ENCODE measurements at places on chromosomes 1 and 21.

DNA sequence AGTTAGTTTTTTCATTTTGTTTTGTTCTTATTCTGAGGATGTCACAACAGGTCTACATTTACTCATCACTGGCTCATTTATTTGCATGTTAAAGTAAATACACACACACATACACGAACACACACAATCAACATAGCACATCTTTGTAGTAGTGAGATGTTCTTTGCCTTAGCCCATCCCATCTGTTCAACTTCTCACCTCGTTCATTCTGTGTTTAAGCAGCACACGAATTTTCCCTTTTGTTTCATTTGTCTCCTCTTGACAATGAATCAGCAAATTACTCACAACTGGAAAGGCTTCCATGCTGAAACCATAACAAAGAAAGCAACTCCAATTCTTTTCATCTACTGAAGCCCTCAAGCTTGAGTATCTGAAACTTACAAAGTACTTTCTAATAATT is 133.3 kb upstream of the CHRM3 start:
- no peak for DNase-seq

DNA sequence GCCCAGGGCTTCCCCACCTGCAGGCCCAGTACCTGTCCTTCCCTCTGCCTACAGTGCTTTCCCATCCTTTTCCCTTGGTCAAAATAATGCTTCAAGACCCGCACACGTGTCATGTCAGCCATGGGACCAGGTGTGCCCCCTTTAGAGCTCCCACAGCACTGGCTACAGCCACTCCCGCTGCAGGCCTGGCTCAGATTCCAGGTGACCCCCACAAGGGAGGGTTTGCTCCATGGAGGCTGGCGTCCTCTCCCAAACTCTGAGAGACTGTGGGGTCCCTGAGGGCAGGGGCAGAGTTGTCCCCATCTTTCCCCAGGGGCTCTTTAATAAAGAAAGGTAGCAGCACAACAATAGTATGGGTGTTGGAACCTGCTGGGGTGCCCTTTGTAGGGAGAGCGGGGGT is 66.4 kb upstream of the RUNX3 start:
- no peak for DNase-seq

DNA sequence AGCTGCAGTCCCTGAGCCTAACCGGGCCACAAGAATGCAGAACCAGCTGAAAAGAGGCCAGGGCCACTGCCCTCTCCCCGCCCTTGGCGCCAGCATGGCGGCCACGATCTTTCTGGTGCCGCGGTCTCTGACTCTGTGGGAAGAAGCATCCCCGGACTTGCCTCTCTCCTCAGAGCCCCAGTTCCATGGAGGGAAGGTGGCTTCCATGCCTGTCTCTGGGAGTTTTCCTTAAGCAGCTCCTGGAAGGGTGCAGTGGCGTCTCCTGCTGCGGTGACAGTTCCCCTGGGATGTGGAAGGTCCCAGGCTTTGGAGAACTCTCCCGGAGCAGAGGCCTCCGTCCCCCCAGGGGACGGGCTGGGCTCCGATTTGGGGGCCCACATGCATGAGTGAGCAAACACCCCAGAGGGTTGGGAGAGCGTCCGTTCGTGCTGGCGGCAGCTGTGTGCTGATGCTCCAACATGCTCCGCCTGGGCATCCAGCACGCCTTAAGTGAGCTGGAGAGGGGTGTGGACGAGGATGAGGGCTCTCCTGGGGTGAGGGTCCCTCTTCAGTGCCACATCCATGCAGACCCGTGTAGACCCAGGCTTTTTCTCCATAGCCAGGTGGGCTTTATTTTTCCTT is 109.8 kb upstream of the COL6A1 start:
- DNase-seq, result no peak

GRCh38 chr1:150115121-150115520 is 34.6 kb upstream of the PLEKHO1 start:
- no peak for DNase-seq

DNA sequence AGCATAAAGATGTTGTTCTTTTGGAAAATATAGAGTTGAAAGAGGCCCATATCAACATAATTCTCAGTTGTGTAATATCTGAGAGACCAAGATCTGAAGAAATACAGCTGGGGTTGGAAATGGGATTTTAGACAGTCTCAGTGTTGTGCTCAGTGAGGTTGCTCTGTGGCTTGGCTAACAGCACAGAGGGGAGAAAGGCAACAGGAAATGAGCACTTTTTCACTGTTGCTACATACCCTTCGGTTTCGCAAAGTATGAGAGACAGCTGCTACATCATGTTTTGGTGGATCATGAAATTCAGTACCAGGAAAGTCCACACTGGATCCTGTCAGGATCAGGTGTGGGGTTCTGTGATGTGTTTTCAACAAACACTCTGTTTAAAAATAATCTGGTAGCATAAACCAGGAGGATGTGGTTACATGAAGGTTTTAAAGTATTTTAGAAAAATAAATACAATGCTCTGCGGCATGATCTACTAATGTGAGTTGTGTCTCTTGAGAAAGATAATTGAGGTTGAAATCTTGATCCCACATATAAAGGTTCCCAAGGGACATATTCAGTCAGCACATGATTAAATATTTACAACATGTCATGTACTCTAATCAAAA is 7.0 kb upstream of the GPR88 start:
- DNase-seq, result no peak

DNA sequence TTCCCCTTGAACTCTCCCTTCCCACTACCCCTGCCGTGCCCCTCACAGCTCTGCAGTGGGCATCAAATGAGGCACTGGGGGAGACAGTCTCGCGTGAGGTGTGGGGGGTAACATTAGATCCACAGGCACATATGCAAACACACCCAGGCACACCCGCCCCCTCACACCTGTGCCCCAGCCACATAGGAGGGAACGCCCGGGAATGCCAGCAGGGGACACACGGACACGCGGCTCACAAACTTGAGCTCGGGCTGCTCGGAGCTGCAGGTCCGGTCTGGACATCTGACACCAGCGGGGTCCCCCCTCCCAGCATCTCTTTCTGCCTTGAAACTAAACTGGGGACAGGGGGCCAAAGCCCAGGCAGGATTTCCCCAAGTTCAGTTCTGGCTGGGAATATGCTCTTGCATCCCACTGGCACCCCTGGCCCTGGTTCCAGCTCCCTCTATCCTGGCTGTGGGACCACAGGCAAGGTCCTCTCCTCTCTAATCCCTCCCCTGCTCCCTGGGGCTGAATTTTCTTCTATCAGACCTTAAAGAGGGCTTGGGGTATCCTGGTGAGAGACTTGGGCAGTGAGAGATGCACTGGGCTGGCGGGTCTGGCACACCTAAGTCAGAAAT is 30.6 kb downstream of the CDCP2 start:
- no peak for DNase-seq

GRCh38 chr1:26978901-26979300 is 14.6 kb upstream of the TRNP1 start:
- no peak for DNase-seq

GRCh38 chr1:9907441-9907840 is 2.6 kb downstream of the CTNNBIP1 start:
- DNase-seq, result no peak

GRCh38 chr1:177948336-177948972 is 21.4 kb downstream of the SEC16B start:
- DNase-seq, result no peak

- DNase-seq, result no peak
Observed at GRCh38 chr1:50822035-50822776, 137.9 kb downstream of the FAF1 start.

DNA sequence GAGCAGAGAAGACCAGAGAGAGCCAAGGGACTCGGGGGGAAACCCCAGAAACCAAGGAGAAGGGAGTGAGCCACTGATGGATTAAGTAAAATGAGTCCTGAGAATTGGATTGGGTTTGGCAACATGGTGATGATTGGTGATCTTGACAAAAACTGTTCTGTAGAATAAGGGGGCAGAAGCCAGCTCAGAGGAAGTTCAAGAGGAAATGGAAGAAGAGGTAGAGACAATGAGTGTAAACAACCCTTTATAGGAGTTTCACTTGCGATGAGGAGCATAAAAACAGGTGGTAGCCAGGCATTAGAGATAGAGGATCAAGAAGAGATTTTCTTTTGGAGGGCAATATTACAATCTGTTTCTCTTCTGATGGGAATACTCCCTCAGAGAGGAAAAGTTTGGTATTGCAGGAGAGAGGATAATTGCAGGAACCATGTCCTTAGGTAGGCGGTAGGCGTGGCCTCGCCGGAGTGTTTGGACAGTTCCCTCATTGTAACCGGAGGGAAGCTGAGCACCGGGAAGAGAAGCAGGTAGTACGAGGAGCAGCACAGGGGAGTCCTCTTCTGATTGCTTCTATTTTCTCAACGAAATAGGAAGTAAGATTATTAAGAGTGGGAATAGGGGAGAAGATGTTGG is 68.4 kb upstream of the TENT5C start:
- DNase-seq, result no peak

GRCh38 chr1:112530832-112531231 is 22.1 kb downstream of the WNT2B start:
- no peak for DNase-seq

- DNase-seq, result no peak
Observed at GRCh38 chr1:78292361-78292760, 198.4 kb upstream of the PTGFR start.

DNA sequence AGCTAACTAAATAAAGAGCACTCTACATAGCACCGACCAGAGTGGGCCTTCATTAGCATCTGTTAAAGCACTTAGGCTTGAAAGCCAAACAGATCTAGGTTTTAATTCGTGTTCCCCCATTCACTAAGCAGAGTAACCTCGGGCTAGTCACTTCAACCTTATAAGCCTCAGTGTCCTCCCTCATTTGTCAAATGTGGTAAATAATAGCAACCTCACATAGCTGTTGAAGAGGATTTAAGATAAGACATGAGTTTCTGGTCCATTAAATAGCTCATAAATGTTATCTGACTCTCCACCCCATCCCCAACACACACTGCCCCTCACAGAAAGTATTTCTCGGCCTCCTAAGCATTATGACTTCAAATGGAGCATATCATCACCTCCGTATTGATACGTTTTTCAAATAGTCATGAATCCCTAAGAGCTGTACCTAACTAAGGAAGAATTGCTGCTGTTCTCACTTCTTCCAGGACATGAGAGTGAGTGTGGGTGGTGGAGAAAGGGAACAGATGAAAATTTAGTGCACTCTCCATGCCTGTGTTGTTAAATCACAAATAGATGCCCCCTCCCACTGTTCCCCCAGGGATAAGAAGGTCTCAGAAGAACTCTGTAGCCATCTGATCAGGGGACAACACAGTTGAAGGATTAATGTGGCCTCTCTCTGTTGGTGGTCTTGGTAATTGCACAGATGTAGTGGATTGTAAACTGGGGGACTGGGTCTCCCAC is 47.6 kb downstream of the PLPP3 start:
- no peak for DNase-seq

DNA sequence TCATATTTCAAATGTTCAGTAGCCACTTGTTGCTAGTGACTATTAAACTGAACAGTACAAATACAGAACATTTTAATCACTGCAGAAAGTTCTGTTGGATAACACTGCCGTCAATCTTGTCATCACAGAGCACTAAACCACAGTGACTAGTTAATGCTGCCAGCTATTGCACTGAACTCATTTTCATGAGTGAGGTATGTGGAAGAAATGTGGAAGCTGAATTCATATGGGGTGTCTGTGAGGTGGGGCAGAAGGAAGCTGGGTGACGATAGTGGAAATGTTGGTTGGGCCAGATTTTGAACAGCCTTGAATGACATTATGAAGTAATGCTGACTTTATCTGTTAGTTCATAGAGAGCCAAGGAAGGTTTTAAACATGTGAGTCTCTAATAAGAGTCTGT is 49.6 kb downstream of the OSBPL9 start:
- DNase-seq, result no peak

DNA sequence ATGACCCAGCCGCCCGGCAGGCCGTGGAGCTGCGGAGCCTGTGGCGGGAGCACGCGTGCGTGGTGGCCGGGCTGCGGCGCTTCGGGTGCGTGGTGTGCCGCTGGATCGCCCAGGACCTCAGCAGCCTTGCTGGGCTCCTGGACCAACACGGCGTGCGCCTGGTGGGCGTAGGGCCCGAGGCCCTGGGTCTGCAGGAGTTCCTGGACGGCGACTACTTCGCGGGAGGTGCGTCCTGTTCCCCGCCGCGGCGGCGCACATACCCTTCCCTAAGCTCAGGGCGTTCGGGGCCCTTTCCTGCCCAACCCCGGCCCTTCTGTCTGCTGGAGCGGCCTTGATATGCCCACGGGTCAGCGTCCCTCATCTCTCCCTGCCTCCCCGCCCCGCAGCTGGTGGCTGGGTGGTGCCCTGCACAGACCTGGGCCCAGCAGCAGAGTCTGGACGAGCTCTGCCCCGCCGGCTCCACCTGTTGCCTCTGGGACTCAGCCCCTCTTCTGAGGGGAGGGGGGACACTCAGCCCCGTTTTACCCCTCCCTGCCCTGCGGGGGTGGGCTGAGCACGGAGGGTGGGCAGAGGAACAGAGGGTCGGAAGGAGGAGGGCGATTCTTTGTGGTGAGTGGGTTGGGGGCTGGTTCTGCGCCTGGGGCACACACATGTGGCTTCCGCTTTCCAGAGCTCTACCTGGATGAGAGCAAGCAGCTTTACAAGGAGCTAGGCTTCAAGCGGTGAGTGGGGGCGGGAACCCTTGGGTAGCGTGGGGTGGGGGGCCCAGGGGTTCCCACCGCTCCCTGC is 688 bp downstream of the PRXL2B start:
- no peak for DNase-seq

GRCh38 chr1:172818841-172819527 is 160.1 kb downstream of the FASLG start:
- DNase-seq, result peak; percentile 25

DNA sequence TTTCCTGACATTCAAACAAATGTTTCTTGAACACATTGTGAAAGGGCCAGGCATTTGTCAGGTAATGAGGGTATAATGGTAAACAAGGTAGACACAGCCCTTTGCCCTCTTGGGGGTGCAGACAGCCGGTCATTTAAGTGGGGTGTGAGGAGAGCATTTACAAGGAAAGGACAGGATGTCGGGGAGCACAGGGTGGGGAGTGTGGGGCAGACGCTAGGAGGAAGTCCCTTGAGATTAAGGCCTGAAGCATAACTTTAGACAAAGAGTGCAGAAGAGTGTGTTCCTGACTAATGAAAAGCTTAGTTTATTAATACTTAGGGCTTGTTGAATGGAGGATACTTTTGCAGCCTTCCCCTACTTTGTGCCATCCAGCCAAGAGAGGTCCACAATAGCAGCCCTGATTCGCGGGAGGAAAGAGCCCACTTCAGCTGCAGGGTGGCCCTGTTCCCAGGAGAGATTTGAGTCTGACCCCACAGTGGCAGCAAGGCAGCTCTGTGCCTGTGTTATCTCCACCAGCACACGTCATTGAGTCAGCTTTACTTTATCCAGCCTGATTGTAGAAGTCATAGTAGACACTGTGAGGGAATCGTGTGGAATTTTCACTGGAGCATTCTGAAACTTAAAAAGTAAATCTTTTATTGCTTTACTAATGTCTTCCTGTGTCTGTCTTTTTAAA is 35.1 kb downstream of the MPZL1 start:
- DNase-seq, result no peak

- no peak for DNase-seq
Observed at GRCh38 chr1:67843331-67843730, 10.1 kb upstream of the GNG12 start.

DNA sequence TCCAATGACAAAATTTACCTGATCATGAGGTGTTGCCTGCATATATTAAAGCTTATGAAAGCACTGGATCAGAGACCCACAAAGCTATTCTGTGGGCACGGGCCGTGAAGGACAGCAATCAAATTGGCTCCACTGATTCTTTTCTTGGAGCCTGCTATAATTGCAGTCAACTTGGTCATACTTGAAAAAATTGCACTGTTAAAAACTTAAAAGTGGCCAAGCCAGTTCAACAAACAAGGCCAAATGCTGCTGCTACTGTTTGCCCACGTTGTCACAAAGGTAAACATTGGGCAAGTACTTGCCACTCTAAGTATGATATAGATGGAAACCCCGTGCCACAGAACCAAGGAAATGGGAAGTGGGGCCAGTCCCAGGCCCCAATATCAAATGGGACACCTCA is 37.8 kb downstream of the CYP4A11 start:
- no peak for DNase-seq

GRCh38 chr1:39091845-39092645 is 65.9 kb downstream of the NDUFS5 start:
- DNase-seq, result no peak
